ENCODE measurements at places on chromosomes 7 and 10. TPM values are rescaled to one million over a fixed set of nuclear protein-coding genes. Genes with fewer than 3 reads are reported as not detected.

Gene CCSER2
- 18.8 TPM for total RNA-seq

DNA sequence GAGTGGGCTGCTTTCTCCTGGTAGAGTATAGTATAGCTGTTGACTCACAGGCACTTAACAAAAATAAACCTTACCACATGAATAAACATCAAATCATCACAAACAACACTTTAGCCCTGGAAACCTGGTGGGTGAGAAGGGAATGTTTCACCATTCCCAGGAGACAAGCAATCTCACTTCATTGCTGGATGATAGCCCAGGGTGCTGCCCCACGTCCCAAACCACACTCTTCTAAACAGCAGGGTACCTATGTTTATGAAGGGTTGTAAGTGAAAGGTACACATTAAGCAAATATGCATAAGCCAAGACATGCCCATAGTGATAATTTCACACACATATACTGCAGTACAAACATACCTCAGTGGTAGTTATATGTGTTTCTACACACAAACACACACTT, 276.2 kb downstream of the FGFR2 start:
- DNase-seq = no peak

- no peak for DNase-seq
Measured at GRCh38 chr10:16987206-16987621, 142.4 kb downstream of the CUBN start.

- DNase-seq = no peak
Measured at GRCh38 chr7:47516386-47516785, 65.5 kb downstream of the TNS3 start.

Gene HABP2
- total RNA-seq = 0.16 TPM

- DNase-seq = no peak
Measured at GRCh38 chr10:89206402-89207180, 526 bp downstream of the CH25H start.

GRCh38 chr7:98213888-98214810, 2.9 kb downstream of the BHLHA15 start:
- no peak for DNase-seq

Gene TDRD1
- not detected for total RNA-seq

DNA sequence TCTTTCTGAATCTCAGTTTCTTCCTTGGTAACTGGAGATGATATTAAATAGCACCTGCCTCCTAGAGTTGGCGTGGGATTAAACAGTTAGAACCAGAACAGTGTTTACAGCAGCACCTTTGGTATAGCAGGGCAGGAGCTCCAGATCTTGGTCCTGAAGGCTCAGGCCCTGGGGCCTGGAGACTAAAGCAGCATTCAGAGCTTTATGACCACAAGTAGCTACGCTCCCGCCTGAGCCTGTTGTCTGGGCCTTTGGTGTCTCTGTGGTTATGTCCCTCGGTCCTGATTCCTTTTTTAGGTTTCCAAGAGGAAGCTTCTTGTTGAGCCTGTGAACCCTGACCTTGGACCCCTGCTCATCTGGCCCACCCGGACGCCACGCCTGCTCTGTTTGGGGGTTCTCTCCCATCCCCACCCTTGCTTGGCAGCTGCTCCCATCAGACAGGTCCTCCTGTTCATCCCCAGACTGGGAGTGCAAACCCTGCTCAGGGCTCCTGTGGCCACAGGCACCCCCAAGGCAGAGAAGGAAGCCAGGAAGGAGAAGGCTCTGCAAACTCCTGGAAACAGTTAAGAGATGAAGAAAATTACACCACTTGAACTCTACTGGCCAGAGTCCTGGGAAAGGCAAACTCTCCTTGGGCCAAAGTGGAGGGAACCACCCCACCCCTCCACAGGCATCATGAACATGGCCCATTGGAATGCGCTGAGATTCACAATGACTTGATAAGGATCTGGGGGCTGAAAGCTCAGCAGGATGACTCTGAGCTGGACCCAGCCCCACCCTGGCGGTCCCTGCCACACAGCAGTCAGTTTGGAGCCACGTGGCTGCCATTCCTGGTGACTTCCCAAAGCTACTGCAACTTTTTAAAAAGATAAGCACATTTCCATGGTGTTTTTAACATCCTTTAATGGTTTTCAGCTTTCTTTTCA, 50.1 kb upstream of the TMEM72 start:
- no peak for DNase-seq

DNA sequence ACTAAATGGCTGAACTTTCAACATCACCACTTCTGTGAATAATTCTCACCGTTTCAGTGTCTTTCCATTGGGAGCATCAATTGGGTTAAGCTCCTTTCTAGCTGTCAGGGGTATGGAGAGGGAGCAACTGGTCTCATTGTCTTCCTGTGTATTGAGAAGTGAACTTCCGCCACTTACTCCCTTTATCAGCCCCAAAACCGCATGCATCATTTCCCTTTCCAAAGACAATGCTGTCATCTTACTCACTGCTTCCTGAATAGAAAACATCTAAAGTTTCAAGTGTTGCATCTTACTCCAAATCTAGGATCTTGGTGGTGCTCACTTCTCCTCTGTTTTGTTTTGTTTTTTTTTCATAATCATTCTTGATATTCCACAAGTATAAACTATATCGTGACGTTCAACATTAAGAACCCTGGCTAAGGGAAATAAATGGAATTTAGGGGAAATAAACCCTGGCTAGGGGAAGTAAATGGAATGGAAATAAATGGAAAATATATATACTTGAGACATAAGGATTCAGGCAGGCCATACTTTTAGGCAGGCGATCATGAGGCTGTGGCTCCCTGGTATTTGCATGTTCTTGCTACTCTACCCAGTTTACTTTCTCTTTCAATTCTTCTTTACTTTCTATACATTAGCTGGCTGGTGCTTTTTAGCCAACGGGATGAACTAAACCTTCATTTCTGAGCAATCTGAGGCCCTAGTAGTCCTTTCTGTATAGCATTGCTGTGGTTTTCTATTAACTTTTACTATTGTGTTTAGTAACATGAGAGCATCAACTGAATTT, 371.9 kb downstream of the BMPER start:
- DNase-seq = no peak

DNA sequence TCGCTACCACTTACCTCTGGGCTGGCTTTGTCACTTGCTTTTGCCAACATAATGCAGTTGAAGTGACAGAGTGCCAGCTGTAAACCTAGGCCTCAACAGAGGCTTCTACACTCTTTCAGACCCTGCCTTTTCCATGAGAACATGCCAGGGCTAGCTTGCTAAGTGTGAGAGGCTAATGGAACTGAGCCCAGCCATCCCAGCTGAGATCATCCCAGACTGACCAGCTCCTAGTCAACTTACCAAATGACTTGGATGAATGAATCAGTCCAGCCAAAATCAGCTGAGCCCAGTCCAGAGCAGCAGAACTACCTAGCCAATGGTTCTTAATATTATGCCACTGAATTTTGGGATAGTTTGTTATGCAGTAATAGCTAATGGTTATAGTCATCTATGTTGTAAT, 34.7 kb upstream of the MKLN1 start:
- DNase-seq = no peak
